CD4-positive, CD25-positive, alpha-beta regulatory T cell (primary cell): ENCODE measurements at places on chromosomes 1 and 21.

GRCh38 chr1:228691211-228691610 lies 44.1 kb upstream of the RHOU start:
- H3K27ac ChIP-seq = no peak overlapping the region
- H3K36me3 ChIP-seq = no peaks in the 10 kb centered on the region
- DNase-seq = no peak
- no peaks in the 10 kb centered on the region for H3K4me1 ChIP-seq
- peaks cover 9% of the 10 kb centered on the region for H3K27me3 ChIP-seq
- no peak overlapping the region for H3K4me3 ChIP-seq

DNA sequence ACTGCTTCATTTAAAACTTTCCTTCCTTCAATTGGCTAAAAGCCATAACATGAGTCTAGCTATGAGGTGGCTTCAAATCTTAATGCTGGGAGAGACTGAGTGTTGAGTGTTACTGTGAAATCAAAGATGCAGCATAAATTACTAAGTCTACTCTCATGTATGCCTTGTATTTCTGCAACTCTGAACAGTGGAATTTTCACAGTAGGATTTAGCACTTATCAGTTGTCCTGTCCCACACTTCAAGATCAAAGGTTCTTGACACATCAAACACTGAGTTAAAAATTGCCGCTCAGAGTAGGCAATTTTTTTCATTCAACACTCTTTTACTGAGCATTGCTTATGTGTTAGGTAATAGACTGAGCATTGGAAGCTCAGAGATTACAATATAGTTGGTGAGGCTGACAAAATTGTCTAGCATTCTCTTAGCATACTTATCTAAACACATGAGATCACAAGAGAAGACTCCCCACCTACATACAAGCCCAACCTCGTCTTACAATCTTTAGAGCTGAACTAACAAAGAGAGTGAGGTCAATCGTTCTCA lies 56.4 kb upstream of the ADORA3 start:
- H3K4me1 ChIP-seq = no peaks in the 10 kb centered on the region
- no peak overlapping the region for H3K4me3 ChIP-seq
- no peaks in the 10 kb centered on the region for H3K27me3 ChIP-seq
- DNase-seq = no peak
- H3K36me3 ChIP-seq = no peaks in the 10 kb centered on the region

DNA sequence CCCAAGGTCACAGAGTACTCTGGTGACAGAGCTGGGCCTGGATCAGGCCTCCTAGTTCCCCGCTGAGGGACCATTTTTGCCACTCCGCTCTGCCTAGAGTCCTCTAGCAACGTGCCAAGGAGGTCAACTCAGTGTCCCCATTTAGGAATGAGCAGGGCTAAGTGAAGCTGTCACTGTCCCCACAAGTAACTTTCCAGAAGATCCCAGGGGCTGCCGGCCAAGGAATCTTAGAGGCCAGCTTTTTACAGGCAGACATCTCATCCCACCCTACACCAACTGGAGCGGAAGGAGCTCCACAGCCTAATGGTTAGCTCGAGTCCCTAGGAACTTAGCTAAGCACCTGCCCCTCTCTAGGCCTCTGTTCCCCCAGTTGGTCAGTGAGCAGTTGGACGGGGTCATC lies 59.7 kb downstream of the VWA5B1 start:
- H3K4me1 ChIP-seq = no peaks in the 10 kb centered on the region
- no peaks in the 10 kb centered on the region for H3K36me3 ChIP-seq
- DNase-seq = no peak
- no peak overlapping the region for H3K4me3 ChIP-seq

DNA sequence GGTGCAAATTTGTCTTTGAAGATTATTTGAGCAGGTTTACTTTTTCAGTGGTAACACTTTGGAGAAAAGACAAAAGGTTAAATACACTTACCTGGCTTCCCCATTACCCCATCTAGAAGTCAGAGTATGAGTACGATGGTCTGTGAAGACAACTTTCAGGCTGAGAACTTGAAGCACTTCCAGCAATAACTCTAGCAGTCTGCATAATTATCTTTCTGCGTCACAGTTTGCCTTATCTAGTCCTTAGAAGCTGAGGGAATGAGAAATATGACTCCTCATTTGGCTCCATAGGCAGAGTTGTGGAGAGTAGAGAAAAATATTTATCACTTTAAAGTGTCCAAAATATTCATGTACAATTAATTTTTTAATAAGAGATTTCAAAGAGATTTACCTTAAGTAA lies 323.4 kb upstream of the CAMK1G start:
- H3K4me1 ChIP-seq = no peaks in the 10 kb centered on the region
- no peaks in the 10 kb centered on the region for H3K36me3 ChIP-seq
- no peak overlapping the region for H3K27ac ChIP-seq
- no peaks in the 10 kb centered on the region for H3K27me3 ChIP-seq
- DNase-seq = no peak

DNA sequence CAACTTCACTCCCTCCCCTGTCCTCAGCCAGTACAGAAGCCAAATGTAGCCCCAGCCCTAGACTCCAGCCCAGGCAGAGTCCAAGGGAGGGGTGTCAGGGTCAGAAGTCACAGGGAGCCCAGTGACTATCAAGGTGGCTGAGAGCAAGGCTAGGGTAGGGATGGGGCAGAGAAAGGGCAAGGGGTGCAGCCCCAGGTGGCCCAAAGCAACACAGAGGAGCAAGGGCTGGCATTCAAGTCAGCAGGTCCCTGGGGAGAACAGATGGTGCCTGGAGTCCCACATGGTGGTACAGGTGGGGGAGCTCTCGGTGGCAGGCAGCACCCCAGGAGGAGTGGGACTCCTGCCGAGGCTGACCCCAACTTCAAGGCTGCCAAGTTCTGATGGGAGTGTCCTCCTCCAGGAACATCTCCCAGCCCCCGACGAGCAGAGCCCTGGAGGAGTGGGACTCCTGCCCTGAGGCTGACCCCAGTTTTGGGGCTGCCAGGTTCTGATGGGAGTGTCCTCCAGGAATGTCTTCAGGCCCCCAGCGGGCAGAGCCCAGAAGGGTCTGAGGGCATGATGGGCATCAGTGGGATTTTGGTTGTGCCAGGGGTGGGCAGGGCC lies 3.7 kb upstream of the DVL1 start:
- peaks cover 29% of the 10 kb centered on the region for H3K4me1 ChIP-seq
- H3K4me3 ChIP-seq = no peak overlapping the region
- no peaks in the 10 kb centered on the region for H3K36me3 ChIP-seq

- no peaks in the 10 kb centered on the region for H3K36me3 ChIP-seq
- no peak for DNase-seq
- H3K27ac ChIP-seq = no peak overlapping the region
Measured at GRCh38 chr1:217315346-217315745, 315.5 kb downstream of the GPATCH2 start.

DNA sequence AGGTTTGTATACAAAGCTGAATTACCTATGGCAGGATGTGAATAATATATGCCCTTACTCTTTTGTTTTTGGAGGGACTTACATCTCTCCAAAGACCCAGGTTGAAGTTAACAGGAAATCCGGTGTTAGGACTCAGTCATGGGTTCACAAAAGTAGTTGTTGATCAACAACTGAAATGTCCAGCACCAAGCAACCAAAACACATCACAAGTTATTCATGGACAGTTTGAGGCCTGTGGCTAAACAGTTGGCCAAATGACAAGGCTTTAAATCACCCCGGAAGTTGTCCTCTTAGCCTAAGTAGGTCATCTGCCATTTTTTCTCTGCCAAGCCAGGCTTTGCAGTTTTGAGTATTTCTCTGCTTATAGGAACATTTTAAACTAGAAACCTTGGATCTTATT lies 89.9 kb downstream of the CD247 start:
- H3K27ac ChIP-seq = peak overlapping the region; percentile 57
- peaks cover 40% of the 10 kb centered on the region for H3K36me3 ChIP-seq
- DNase-seq = no peak
- H3K4me1 ChIP-seq = peaks cover 44% of the 10 kb centered on the region
- H3K4me3 ChIP-seq = no peak overlapping the region
- no peaks in the 10 kb centered on the region for H3K27me3 ChIP-seq

- no peak for DNase-seq
- no peaks in the 10 kb centered on the region for H3K27me3 ChIP-seq
- H3K4me1 ChIP-seq = no peaks in the 10 kb centered on the region
- H3K36me3 ChIP-seq = no peaks in the 10 kb centered on the region
- no peak overlapping the region for H3K27ac ChIP-seq
Measured at GRCh38 chr1:178682886-178683285, 42.2 kb upstream of the RALGPS2 start.

- no peaks in the 10 kb centered on the region for H3K27me3 ChIP-seq
- H3K36me3 ChIP-seq = no peaks in the 10 kb centered on the region
- H3K4me1 ChIP-seq = no peaks in the 10 kb centered on the region
- no peak overlapping the region for H3K4me3 ChIP-seq
- DNase-seq = no peak
Measured at GRCh38 chr1:83593073-83593472, 405.9 kb downstream of the TTLL7 start.

DNA sequence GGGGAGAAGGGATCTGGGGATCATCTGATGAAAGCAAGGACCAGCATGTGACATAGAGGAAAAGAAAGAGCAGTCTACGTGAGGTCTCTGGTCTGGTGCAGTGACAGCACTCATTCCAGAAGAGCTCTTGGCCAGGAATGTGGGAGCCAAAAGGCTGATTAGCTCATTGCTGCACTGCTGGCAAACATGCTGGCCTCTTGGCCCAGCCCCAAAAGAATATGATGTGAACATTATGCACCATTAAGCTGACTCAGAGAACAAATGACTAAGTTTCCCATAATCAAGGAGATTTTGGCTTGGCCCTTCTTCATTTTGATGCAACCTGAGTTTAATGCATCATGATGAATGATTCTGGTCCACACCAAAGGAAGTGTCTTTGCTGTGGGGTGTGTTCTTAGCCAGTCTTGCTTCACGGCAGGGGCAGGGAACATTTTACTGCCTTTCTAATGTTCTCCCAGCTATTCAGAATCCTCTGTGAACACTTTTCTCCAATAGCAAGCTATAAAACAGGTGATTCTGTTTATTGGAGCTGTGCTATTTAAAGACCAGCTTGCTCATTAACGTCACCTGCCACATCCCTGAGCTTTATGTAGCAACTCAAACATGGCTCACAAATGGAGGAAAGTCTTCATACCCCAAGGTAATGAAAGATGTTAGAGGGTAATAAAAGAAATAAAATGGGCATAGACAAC lies 55.1 kb downstream of the PCBP3 start:
- H3K36me3 ChIP-seq = no peaks in the 10 kb centered on the region
- no peak overlapping the region for H3K27ac ChIP-seq
- H3K4me3 ChIP-seq = no peak overlapping the region
- H3K4me1 ChIP-seq = peaks cover 7% of the 10 kb centered on the region
- no peaks in the 10 kb centered on the region for H3K27me3 ChIP-seq

DNA sequence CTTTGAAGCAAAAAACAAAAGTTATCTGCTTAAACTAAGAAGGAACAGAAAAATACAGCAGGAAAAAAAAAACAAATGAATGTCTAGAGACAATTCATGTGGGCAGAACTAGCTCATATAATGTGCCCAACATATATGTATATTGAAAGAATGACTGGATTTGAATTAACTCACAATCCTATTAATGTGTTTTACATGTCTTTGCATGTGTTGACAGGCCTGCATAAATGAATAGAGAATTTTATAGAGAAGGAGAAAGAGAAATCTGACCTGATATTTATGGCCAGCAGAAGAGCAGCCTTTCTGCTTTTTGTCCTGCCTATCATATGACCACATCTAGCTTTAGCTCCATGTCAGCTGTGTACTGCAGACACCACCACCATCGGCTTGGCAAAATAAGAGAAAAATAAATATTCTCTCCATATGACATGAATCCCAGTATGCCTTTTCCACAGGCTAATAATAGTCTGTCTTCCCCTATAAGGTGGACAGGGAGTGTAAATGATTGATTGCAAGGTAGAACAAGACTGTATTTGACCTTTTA lies 171.5 kb upstream of the PALMD start:
- no peaks in the 10 kb centered on the region for H3K27me3 ChIP-seq
- no peak overlapping the region for H3K27ac ChIP-seq
- no peaks in the 10 kb centered on the region for H3K4me1 ChIP-seq
- no peaks in the 10 kb centered on the region for H3K36me3 ChIP-seq

GRCh38 chr1:93554883-93555872 lies 107.3 kb downstream of the FNBP1L start:
- no peaks in the 10 kb centered on the region for H3K4me1 ChIP-seq
- H3K4me3 ChIP-seq = peak overlapping the region; percentile 45
- H3K27me3 ChIP-seq = peaks cover 7% of the 10 kb centered on the region
- DNase-seq = peak; percentile 14
- H3K27ac ChIP-seq = no peak overlapping the region
- H3K36me3 ChIP-seq = no peaks in the 10 kb centered on the region

- DNase-seq = no peak
- no peaks in the 10 kb centered on the region for H3K4me1 ChIP-seq
- H3K4me3 ChIP-seq = no peak overlapping the region
- peaks cover 2% of the 10 kb centered on the region for H3K27me3 ChIP-seq
Measured at GRCh38 chr1:18546026-18546425, 65.3 kb downstream of the KLHDC7A start.

- no peaks in the 10 kb centered on the region for H3K36me3 ChIP-seq
- peak; percentile 49 for DNase-seq
- H3K27ac ChIP-seq = peak overlapping the region; percentile 91
Measured at GRCh38 chr1:152048416-152049009, 11.7 kb upstream of the S100A11 start.

DNA sequence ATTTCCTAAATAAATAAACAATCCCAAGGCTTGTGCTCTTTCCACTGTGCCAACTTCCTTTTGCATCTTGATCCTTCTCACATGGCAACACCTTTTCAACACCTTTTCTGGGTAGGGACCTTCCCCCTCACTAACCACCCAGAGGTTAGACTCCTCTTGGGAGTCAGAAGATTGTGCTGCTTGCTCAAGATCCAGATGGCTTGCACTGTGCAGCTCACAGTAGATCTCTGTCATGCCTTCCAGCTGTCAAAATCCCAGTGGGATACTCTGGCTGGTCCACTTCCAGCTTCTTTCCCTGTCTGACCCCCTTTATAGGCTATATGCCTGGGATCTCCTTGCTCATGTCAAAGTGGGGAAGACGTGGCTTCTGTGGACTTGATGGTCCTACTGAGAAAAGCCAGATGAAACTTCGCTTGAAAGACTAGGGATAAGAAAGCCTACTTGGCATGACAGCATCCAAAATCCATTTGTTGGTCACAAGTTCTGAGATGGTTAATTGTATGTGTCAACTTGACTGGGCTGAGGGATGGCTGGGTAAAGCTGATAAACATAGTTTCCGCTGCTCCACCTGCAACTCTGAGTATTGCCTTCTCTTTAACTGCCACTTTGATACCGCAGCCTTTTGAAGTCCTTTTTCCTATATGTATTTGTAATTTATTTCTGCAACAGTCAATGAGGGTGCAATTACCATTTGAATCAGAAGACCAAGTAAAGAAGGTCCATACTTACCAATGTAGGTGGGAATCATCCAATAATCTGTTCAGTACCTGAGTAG lies 74.5 kb downstream of the S1PR1 start:
- no peaks in the 10 kb centered on the region for H3K36me3 ChIP-seq
- H3K27ac ChIP-seq = peak overlapping the region; percentile 88
- H3K27me3 ChIP-seq = no peaks in the 10 kb centered on the region
- peak; percentile 76 for DNase-seq

GRCh38 chr1:42937141-42937696 lies 21.4 kb downstream of the SLC2A1 start:
- no peaks in the 10 kb centered on the region for H3K27me3 ChIP-seq
- H3K36me3 ChIP-seq = peaks cover 31% of the 10 kb centered on the region
- DNase-seq = no peak
- H3K4me3 ChIP-seq = peak overlapping the region; percentile 0
- H3K4me1 ChIP-seq = peaks cover 91% of the 10 kb centered on the region

GRCh38 chr21:34097442-34097841 lies 24.1 kb downstream of the MRPS6 start:
- H3K4me3 ChIP-seq = no peak overlapping the region
- H3K36me3 ChIP-seq = peaks cover 27% of the 10 kb centered on the region
- no peaks in the 10 kb centered on the region for H3K27me3 ChIP-seq
